ENCODE measurements at places on chromosomes 12 and 14.

GRCh38 chr12:120138366-120138765, 21.8 kb upstream of the RAB35 start:
- ATAC-seq: no peak

DNA sequence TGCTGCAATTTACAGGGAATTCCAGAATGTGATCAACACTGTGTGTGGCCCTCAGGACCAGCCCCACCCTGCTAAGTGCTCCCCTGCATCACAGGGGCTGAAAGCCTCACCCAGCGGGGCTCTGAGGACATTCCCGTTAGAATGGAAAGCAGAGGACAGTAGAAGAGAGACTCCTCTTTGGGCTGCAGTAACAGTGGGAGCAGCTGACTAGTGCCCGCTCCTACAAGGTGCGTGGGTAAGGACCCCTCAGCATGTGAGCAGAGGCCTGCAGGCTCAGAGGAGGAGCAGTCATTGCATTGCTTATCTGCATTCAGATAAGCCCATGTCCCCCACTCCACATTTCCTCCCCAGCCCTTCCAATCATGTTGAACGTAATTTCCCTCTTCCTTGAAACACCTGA, 120.1 kb downstream of the ITPR2 start:
- ATAC-seq: no peak

GRCh38 chr14:73725116-73726024, 11.2 kb upstream of the PNMA1 start:
- ATAC-seq: no peak

DNA sequence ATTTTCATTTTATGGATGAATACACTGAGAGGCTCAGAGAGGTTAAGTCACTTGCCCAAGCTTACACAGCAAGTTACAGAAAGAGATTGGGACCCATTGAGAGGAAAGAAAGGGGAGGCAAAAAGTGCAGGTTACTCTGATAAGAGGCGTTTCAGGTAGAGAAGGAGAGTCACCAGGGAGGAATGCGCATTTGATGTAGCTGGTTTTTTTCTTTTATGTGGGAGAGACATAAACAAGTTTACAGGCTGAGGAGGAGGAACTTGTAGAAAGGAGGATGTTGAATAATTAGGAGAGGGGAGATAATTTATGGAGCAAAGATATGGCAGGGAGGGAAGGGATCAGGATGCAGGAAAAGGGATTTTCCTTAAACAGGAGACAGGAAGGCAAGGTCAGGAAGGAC, 297.0 kb downstream of the PCNX1 start:
- no peak for ATAC-seq

- ATAC-seq: no peak
Observed at GRCh38 chr12:31742891-31743290, 14.1 kb upstream of the AMN1 start.

DNA sequence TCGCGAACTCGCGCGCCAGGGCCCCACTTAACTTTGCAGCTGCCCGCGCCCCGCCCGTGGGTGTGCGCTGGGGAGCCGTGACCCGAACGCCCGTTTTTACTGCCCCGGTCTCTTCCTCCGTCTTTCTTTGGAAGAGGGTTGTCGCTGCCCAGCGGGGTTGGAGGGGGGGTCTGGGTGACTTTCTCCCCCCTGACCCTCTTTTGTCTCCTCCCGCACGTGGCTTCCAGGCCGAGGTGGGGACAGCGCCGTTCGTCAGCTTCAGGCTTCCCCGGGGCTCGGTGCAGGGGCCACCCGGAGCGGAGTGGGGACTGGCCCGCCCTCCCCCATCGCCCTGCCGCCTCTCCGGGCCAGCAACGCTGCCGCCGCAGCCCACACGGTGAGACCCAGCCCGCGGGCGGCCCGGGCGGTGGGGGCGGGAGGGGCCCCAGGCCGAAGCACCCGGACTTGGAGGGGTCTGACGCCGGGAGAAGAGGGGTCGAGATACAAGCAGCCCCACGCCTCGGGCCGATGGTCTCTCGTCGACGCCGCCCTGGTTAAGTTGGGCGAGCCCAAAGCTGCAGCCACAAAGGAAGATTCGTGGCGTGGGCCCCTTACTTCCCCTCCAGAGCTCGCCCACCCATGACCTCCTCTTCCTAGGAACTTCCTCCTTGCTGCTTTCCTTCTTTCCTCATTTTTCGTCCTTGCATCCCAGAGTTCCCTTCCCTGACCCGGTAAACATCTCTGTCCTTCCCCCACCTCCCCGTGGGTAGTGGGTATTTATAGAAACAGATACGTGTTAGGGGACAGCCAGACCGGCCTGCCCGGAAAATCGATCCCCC, 1.2 kb downstream of the DYRK2 start:
- peak; percentile 17 for ATAC-seq

DNA sequence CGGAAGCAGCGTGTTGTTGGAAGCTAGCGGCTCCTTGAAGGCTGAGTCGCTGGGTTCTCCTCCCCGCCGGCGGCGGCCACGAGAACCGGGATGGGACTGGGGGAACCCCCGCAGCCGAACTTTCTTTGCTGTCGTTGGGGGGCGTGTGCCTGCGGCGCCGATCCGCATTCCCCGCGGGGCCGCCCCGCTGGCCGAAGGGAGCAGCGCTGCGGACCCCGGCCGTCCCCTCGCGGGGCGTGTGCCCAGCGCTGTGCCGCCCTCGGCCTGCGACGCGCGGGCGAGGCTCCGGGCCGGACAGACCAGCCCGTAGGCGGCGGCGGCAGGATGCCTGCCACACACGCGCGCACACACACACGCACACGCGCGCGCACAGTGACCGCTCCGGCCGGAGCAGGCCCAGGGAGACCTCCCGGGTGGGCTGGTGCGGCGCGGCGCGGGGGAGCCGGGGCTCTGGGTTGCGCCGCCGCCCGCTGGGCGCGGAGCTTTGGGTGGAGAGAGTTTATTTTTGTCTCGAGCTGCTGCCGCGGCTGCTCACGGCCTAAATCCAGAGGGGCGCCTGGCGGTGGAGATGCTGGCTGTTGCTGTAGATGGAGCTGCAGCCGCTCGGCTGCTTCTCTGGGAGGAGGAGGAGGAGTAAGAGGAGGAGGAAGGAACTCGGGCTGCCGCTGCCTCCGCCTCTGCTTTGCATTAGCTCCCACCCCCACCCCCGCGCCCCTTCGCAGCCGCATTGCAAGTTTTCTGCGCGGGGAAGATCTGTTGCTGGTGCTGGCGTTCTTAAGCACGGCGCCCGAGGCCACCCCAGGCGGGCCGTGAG, at the start of gene SAMD4A:
Gene SAMD4A (plus strand): TSS at position 719 of the 814 bp plus-strand sequence. CDS start 789 bp downstream, outside the sequence.
- peak; percentile 45 for ATAC-seq

- no peak for ATAC-seq
Observed at GRCh38 chr12:11059784-11060183, 2.3 kb downstream of the TAS2R46 start.

- no peak for ATAC-seq
Observed at GRCh38 chr12:65615118-65615517, 209.2 kb upstream of the HMGA2 start.

GRCh38 chr12:115443351-115443938, 759.5 kb upstream of the TBX3 start:
- no peak for ATAC-seq

GRCh38 chr12:76634133-76634532, 74.6 kb upstream of the OSBPL8 start:
- no peak for ATAC-seq

DNA sequence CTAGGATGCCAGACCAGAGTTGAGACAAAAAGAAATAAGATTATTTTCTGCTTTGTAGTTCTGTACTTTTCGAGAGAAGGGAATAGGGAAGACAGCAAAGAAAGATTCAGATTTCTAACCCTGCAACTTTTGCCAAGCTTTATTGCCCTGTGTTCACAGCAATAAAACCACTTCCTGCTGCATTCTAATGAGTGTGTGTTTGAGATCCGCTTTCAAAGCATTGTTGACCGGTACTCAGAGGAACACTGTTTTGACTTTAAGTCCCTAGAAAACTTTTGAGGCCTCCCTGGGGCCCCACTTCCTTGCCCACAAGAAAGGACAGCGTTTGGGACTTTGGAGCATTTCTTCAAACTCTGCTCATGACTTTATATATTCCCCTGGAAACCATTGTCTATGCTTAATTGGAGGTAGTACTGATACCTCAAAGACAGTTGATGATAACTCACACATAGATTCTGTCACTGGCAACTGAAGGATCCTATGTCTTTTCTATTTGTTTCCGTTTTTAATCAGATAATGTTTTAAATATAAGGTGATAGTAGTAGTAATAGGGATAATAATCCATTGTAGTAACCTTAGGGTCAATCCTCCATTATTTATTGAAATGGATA, 1.3 kb downstream of the RNASE6 start:
- ATAC-seq: no peak

DNA sequence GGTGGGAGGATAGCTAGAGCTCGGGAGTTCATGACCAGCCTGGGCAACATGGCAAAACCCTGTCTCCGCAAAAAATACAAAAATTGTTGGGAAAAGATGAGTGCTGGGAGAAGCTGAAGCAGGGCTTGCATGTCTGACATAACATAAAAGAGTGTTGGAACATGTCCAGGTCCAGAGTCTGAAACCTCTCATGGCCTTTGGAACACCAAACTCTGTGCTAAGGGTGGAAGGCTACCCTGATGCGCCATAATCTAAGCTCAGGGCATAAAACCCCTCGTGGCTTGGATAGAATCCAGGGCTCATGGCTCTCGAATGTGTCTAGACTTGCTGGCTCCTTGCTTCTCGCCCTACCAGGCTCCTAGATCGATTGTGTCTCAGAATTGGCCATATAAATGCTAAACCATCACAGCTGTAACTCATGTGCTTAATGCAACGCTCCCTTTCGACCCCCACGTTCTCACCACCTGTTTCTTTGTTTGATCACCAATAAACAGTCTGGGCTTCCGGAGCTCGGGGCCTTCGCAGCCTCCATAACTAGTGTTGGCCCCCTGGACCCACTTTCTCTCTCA, 6.7 kb upstream of the CLEC7A start:
- no peak for ATAC-seq

- ATAC-seq: no peak
Observed at GRCh38 chr14:104211215-104211614, 72.8 kb downstream of the KIF26A start.

DNA sequence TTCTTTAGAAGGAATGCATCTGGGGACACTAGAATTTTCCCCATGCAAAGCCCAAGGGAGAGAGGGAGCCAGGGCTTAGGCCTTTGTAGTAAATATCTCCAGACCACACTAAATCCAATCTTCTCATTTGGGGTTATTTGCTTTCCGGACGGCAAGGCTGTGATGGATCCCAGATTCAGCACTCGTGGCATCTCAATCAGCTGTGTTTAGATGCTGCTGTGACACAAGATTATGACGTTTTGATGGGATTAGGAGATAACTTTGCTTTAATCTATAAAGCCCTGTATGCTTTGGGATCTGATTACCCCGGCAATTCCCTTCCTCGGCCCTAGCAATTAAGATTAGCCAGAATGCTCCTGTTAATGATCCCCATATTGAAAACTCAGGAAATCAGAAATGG, 686.7 kb upstream of the TBX3 start:
- ATAC-seq: no peak

DNA sequence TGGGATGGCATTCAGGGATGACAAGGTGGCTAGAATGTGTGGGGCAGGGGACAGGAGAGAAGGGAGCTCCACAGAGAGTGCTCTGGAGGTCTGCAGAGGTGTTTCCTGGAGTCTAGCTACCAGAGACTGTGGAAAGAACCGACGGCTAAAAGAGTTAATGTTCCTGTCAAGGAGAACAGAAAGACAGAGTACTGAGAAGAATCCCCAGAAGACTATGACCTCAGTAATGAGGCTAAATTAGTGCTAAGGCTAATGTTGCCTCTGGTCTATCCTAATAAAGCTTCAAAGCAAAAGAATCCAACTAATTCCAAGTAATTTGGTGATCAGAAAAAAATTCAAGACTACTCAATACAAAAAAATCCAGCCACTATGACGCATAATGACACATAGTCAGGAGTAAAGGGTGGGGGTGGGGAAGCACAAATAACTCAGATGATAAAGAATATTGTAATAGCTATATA, 44.7 kb downstream of the FERMT2 start:
- ATAC-seq: peak; percentile 33

GRCh38 chr12:92130999-92131398, 14.6 kb downstream of the BTG1 start:
- no peak for ATAC-seq

DNA sequence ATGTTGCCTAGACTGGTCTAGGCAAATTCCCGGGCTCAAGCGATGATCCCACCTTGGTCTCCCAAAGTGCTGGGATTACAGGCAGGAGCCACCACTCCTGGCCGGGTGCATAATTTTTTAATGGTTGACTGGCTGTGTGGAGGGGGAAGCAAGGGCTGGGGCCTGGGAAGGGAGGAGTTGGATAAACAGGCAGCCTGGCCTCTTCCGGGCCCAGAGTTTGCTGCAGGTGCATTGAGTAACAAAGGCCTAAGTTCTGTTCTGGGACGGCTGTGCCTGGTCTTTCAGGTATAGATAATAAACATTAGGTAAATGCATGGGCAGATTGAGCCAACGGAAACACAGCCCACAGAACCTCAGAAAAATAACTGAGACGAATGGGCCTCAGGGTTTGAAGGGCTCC, 191.3 kb upstream of the TBX3 start:
- no peak for ATAC-seq

GRCh38 chr14:56724013-56724412, 86.3 kb downstream of the OTX2 start:
- no peak for ATAC-seq

DNA sequence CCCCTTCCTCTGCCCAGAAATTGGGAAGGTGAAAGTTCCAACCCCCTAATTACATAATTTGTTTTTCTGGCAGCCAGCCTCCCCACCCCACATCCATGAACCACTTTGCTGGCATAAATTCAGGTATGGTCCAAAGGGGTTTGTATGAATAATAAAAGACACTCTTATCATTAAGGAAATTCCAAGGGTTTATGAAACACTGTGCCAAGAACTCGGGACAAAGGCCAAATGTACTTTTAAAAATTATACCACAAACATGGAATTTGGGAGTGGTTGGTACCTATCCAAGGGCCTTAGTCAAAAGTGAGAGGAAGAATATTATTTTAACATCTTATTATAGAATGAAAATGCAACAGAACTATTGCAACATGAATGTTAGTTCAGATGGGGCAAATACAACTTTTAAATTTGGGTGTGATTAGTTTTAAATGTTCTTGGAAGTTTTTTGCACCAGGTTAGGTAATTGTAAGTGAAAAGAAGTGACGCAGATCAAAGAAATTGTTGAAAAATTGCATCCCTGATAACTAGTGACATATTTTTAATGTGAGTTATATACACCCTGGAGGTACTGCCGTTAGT, 217.8 kb downstream of the TMEM117 start:
- no peak for ATAC-seq

- no peak for ATAC-seq
Observed at GRCh38 chr12:3455312-3455711, 35.7 kb upstream of the PRMT8 start.

- no peak for ATAC-seq
Observed at GRCh38 chr12:5033883-5034282, 9.8 kb upstream of the KCNA5 start.

DNA sequence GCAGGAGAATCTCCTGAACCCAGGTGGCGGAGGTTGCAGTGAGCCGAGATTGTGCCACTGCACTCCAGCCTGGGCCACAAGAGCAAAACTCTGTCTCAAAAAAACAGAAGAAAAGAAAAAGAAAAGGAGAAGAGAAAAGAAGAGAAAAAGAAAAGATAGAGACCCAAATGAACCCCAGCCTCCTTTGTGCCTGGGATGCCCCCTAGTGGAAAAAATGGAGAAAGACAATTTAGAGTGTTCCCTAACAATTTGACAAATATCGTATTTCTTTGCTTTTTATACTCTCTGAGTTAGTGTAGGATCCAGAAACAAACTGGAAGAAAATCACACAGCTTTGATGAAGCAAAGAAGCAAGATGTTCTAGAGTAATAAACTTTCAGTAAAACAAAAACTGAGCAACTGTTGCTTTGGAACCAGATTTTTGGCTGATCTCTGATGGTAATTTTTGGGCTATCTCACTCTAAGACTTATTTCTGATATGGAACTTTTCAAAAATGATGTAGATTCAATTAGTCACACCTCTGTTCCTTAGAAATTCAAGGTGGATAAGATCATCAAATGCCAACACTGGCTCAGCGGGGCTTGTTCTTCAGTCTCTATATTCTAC, 18.6 kb upstream of the PRKAB1 start:
- no peak for ATAC-seq

Data from gastroesophageal sphincter (tissue), 4 donors.